ENCODE measurements at places on chromosomes 4 and X. TPM values are rescaled to one million over a fixed set of nuclear protein-coding genes. Genes with fewer than 3 reads are reported as not detected.

DNA sequence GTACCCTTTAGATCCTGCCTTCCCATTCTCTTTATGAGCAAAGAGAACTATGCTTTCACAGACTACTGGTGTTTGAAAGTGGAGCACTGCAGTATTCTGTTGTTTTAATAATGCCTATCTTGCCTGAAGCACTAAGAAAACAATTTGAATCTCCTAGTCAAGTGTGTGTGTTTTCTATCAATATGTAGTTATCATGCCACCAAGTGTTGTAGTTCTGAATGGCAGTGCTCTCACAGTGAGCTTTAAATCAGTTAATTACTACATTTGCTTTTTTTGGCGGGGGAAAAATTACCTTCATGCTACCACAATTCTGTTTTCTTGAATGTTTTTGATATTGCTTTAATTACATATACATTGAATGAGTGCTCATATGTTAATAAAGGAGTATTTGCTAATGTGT lies 143.6 kb upstream of the FAM47A start:
- no peak for DNase-seq

FBXO8 gene
- total RNA-seq, result 68.8 TPM

GRCh38 chr4:173056710-173057109 lies 111.9 kb upstream of the GALNT7 start:
- no peak for DNase-seq

GRCh38 chr4:45324455-45325417 lies 598.4 kb upstream of the GNPDA2 start:
- no peak for DNase-seq

JAKMIP1 gene
- total RNA-seq, result 0.49 TPM

CXCL5 gene
- total RNA-seq, result not detected

DNA sequence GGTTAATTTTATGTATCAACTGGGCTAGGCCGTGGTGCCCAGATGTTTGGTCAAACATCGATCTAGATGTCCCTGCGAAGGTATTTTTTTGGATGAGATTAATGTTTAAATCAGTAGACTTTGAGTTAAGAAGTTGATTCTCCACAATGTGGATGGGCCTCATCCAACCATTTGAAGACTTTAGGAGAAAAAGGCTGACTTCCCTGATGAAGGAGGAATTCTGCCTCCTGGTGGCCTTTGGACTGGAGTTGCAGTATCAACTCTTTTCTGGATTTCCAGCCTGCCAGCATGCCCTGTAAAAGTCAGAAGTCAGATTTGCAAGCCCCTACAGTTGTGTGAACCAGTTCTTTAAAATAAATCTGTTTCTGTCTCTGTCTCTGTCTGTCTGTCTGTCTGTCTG lies 91.4 kb downstream of the STK32B start:
- no peak for DNase-seq

- peak; percentile 88 for DNase-seq
These were observed 88.3 kb downstream of the ZNF718 start for GRCh38 chr4:212438-213188.

DNA sequence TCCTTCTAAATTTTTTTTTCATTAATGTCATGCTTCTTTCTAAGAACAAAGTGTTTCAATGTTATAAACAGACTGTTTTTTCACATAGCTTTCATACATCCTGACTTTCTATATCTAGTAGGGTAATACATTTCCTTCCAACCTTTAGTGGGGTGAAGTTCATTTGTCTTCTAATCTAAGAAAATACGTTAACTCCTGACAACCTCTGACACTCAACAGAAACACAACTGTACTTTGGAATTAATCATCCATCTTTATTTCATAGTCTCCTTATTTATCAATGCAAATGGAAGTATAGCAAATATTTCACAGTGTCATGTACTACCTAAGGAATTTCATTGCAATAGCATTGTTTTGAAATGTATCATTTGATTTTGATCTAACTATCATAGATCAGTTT lies 2.7 kb upstream of the MTTP start:
- DNase-seq, result no peak

DNA sequence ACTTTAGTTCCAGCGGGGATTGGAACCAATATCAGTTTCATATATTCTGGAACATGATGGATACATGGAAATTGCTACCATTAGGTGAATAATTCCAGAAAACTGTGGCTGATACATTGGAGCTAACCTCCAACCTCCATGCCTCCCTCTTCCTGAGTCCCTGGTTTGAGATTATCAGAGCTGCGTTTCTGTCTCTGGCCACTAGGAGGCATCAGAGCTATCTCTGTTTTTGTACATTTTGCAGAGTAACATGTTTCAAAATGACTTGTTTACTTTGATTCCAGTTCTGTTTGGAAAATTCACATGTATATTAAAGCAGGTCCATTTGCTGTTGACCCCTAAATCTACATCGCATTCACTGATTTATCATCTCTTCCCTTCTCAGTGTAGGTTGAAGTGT lies 2.4 kb upstream of the RAB40AL start:
- no peak for DNase-seq

- DNase-seq, result no peak
These were observed 60.1 kb downstream of the RFC1 start for GRCh38 chr4:39305912-39306677.

GRCh38 chr4:1927675-1928074 lies 56.5 kb downstream of the NSD2 start:
- DNase-seq, result no peak
